Femur (tissue), 1 donor: ENCODE measurements at places on chromosomes 7 and 10.

DNA sequence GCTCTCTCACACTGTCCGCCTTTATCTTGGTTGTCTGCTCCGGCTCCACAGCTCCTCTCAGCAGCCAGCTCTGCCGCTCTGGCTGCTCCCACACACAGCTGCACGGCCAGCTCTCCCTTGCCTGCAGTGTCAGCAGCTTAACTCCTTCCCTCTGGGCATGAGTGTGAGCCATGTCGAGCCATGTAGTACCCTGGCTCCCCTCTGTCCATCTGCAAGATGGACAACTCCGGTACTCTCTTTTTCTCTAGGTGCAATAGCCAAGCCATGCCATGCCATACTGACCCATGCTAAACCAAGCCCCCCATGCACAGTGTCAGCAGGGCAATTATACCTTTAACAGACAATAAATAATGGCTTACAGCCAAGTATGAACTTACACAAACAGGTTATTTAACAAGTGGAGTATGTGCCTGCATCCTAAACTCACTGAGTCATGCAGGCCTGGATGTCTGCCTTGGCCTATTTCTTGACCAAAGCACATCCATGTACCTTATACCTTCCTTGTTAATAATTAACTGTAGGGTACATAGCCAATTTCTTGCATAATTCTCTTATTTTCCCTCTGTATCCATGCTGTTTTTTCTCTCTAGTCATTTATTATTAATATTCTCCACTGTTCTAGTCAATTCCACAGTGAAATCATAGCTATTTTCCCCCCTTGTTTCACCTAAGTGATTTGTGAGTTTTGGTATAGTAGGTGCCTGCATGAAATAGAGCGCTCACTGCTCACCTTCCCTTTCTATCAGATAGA, 170.9 kb downstream of the CDK14 start:
- peak; percentile 71 for DNase-seq

DNA sequence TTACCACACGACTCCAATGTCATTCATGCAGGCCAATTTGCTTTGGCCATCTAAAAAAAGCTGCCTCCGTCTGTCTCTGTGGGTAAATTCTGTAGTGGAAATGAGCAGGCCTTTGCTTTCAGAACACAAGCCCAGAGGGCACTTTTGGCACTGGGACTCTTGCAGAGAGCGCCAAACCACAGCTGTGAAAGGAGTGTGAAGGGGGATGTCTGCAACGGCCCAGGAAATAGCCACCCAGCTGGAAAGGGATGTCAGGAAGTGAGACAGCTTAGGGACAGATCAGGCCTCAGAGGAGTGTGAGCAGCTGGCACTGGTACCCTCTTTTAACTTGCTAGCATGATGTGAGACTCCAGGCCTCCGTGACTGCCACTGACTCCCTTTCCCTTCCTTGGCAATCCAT, 152.4 kb downstream of the DKK1 start:
- peak; percentile 57 for DNase-seq

DNA sequence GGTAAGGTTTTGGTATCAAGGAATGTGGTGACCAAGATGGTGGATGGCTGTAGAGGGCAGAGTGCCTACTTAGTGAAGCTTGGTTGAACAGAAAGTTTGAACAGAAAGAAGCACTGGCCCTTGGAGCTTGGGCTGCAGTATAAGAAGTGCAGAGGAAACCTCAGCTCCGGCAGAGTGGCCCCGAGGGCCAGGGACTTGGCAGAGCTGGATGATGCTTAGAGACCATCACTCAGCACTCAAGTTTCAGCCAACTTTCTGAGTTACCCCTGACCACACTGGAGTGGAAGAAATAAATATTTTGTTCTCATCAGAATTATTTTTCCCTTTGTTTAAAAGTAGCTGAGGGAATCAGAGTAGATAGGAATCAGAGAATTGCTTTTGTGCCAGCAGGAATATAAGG, 336.7 kb downstream of the C7orf25 start:
- DNase-seq, result no peak

- DNase-seq, result no peak
Observed at GRCh38 chr10:71388583-71389310, 8.0 kb upstream of the CDH23 start.

GRCh38 chr10:131499566-131499965, 188.0 kb upstream of the TCERG1L start:
- no peak for DNase-seq

GRCh38 chr10:116168329-116168728, 104.7 kb downstream of the GFRA1 start:
- DNase-seq, result no peak

GRCh38 chr7:134752006-134752760, 27.3 kb upstream of the CALD1 start:
- no peak for DNase-seq

- DNase-seq, result no peak
Observed at GRCh38 chr10:586151-586550, 103.3 kb downstream of the DIP2C start.

DNA sequence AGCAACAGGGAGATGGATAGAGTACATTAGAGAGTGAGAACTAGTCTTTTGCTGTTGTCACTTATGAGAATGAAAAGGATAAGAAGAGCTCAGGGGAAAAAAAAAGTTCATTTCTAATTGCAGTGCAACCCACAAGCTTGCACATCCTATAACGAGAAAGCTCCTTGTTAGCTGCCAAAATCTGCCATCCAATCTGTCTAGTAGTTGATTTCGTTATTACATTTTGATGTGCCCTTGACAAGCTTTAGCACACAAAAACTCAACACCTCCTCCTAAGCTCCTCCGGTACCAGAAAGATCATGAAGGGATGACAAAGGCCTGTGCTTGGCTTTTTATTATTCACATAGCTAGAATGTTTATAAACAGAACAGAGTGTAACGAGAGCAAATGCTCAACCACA, 519.4 kb downstream of the SUGCT start:
- DNase-seq, result no peak

GRCh38 chr10:132726194-132726593, 59.8 kb downstream of the NKX6-2 start:
- DNase-seq, result no peak

- DNase-seq, result no peak
Observed at GRCh38 chr10:103506061-103506460, 12.6 kb downstream of the NEURL1 start.

DNA sequence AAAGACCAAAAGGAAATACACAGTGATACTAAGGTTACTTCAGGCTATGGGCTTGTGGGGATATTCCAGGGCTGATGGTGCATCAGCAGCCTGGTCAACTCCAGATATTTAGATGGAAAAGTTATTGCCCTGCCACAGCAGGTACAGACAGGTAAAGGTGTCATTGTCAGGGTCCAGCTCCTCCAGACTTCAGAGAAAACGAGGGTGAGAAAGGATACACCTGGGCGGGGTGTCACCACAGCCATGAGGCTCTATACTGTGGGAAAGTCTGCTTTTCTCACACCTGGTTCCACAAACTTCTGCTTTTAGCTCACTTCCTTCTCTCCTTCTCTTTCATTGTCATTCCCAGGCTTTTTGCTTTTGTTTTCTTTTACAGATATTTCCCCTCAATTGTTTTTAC, 2.0 kb upstream of the C10orf120 start:
- DNase-seq, result no peak

GRCh38 chr7:46257761-46258448, 336.8 kb upstream of the IGFBP3 start:
- no peak for DNase-seq

GRCh38 chr7:148173369-148173768, 417.2 kb upstream of the C7orf33 start:
- no peak for DNase-seq

GRCh38 chr10:70693619-70694335, 21.5 kb downstream of the ADAMTS14 start:
- DNase-seq, result peak; percentile 92

- DNase-seq, result peak; percentile 57
Observed at GRCh38 chr10:48496831-48497779, 107.8 kb downstream of the ARHGAP22 start.

- DNase-seq, result peak; percentile 60
Observed at GRCh38 chr7:27171637-27172314, 2.3 kb downstream of the HOXA10 start.

DNA sequence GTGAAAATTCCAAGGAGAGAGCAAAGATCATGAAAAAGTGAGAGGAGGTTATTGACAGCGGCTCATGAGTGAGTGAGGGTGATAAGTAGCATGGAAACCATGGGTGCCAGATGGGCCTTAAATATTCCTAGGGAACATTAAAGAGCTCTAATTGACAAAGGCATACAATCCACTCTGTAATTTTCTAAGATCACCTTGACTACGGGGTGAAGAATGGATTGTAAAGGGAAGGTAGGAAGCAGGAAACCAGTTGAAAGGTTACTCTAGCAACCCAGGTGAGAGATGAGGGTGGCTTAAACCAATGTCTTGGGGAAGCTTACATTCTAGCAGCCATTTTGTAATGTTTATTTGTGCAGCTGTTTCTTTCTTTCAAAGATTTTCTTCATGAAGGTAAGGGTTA, 75.7 kb downstream of the RSU1 start:
- no peak for DNase-seq
